Glutamatergic neuron (in vitro differentiated cells): ENCODE measurements at places on chromosomes 2 and 18.

DNA sequence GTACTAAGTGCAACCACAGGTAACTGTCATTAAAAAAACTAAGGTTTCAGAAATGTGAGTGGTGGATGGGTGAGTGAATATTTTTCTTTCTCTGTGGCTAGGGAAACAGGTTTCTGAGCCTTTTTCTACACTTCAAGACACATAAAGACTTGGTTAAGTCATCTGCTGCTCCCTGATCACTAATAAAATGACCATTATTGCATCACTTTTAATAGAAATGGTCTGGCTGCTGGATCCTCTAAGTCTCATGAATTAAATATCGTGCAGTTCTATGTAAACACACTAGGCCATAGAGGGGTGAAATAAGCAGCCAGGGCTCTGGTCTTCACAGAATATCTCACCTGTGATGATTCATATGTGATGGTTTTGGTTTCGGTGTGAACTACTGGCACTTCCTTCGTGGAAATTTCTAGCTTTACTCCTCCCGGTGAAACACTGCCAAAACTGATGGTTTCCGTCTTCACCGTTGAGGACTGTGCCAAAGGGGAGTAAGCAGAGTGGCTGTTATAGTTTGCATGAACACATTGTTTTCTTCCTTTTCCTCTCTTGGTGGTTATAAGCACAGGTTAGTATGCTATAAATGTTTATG, 100.4 kb upstream of the ZBTB14 start:
- no peak for DNase-seq

GRCh38 chr2:221571551-221572218, 419 bp downstream of the EPHA4 start:
- peak; percentile 48 for DNase-seq

DNA sequence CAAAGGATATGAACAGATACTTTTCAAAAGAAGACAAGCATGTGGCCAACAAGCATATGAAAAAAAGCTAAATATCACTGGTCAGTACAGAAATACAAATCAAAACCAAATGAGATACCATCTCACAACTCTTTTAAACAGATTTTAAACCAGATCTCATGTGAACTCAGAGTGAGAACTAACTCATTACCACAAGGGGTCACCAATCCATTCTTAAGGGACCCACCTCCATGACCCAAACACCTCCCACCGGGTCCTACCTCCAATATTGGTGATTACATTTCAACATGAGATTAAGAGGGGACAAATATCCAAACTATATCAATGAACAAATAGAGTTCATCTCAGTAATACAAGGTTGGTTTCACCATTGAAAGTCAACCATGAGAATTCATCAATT, 319.8 kb upstream of the GULP1 start:
- no peak for DNase-seq

DNA sequence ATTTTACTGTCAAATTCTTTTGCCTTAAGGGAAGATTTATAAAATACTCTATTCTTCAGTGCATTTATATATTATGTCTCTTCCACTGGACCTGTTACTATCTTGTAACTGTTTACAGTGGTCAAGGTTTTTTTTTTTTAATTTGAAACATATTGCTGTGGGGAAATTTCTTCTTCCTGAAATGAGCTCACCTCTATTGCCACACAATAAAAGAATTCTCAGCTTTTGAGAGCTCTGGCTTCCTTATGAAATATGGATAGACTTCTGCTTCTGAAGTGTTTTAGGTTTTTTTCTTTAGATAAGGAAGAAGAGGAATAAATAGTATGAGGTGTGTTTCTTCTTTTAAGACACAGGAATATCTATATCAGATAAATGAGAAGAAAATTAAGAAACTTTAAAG, 7.7 kb downstream of the VRK2 start:
- DNase-seq, result no peak

- DNase-seq, result no peak
These were observed 119.2 kb upstream of the HNRNPA3 start for GRCh38 chr2:177093371-177093770.

GRCh38 chr18:44851856-44852621, 171.4 kb downstream of the SETBP1 start:
- peak; percentile 47 for DNase-seq

DNA sequence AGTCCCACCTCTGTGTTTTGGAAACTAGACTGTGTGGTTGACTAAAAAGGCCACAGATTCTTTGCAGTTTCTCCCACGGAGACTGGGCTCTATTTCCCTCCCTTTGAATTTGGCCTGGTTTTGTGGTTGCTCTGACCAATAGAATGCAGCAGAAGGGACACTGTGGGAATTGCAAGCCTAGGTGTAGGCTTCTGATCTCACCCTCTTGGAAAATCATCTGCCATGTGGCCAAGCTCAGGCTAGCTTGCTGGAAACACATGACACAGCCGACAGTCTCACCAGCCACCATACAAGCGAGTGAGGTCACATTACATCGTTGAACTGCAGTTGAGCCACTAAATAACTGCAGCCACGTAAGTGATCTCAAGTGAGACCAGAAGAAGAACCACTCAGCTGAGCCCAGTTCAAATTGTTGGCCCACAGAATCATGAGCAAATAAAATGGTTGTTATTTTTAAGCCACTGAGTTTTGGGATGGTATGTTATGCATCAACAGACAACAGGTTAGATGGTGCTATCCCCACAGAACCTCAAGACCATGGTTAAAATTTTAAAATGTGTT, 319.1 kb upstream of the MEX3C start:
- DNase-seq, result no peak

- no peak for DNase-seq
These were observed at the start of gene TTN for GRCh38 chr2:178807227-178808008. TSS of gene TTN (minus strand) at chr2:178807423. CDS start at chr2:178804642, 2,781 bp downstream.

DNA sequence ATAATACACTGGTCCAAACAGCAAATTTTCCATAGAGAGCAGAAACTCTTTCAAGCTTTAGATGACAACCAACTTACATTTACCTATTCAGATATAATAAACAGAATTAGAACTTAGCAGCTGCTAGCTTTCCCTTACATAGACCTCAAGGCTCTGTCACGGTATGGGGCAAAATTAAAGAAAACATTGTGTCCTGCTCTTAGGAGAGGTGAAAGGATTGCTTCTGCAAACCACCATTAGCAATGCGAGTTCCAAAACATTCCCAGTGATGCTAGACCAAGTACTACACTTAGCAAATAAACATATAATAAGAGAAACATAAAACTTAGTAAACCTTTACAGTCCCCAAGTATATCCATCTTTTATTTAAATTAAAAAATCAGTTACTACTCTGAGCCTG, 183.3 kb downstream of the CAMKMT start:
- DNase-seq, result no peak

- no peak for DNase-seq
These were observed 251.1 kb downstream of the NCKAP5 start for GRCh38 chr2:133317178-133317577.

DNA sequence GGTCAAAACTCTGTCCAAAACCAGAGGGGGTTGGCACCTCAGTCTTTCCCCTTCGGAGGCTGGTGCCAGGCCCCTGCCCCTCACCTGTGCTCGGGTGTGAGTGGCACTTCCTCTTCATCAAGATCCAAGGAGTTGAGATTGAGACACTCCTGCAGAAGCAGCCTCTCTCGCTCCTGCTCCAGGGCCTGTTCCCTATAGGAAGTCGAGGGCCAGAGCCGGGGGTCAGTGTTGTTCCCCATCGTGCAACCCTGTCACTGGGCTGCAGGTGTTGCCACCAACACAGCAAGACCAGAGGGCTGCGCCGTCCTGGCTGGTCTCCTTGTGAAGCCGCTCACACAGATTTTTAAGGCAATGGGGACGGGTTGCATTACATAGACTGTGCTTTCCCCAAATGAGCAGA, 18.9 kb downstream of the FAM178B start:
- DNase-seq, result no peak
